ENCODE measurements at places on chromosomes 16 and 17. TPM values are rescaled to one million over a fixed set of nuclear protein-coding genes. Genes with fewer than 3 reads are reported as not detected.

Gene MAPT
- 72.3 TPM for total RNA-seq

- DNase-seq: no peak
- H3K4me1 ChIP-seq: no peaks in the 10 kb centered on the region
- H3K27ac ChIP-seq: peak overlapping the region; percentile 56
- no peaks in the 10 kb centered on the region for H3K36me3 ChIP-seq
These were observed 67.5 kb upstream of the IRX6 start for GRCh38 chr16:55256412-55257016.

Gene SBK1
- 3.9 TPM for total RNA-seq

GRCh38 chr16:8767176-8767575 lies 30.3 kb downstream of the TMEM186 start:
- H3K4me1 ChIP-seq: no peaks in the 10 kb centered on the region
- no peak for DNase-seq
- no peak overlapping the region for H3K27ac ChIP-seq
- H3K27me3 ChIP-seq: no peaks in the 10 kb centered on the region
- H3K4me3 ChIP-seq: no peak overlapping the region
- H3K36me3 ChIP-seq: no peaks in the 10 kb centered on the region

DNA sequence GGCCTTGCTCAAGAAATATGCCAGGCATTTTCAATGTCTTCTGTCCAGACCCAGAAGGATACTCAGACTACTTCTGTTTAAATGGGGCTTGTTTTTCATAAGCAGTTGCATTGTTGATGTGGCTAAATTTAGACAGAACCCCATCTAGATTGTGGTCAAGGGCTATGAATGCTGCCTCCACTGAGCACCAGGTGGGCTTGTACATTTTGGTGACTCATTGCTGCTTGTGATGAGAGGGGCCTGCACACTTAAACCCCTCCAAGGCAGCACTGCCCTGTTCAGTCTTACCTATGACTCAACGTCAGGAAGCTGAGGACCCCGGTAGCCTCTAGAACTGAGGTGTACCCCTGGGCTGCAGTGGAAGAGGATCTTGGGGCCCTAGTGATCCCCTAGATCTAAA lies 144.0 kb downstream of the PRKCA start:
- no peaks in the 10 kb centered on the region for H3K4me1 ChIP-seq
- H3K27me3 ChIP-seq: no peaks in the 10 kb centered on the region
- no peak overlapping the region for H3K27ac ChIP-seq
- DNase-seq: no peak
- no peaks in the 10 kb centered on the region for H3K36me3 ChIP-seq
- H3K4me3 ChIP-seq: no peak overlapping the region

- H3K36me3 ChIP-seq: no peaks in the 10 kb centered on the region
- peak within 1 kb of the TSS; percentile 77 for H3K4me3 ChIP-seq
- peak; percentile 35 for DNase-seq
- H3K4me1 ChIP-seq: peaks cover 25% of the 10 kb centered on the region
- H3K27ac ChIP-seq: peak within 1 kb of the TSS; percentile 83
- H3K27me3 ChIP-seq: peaks cover 6% of the 10 kb centered on the region
These were observed at the start of gene CYB561 for GRCh38 chr17:63445954-63446752. Gene CYB561, minus strand, starts transcription at chr17:63446306. Its CDS starts 8,759 bp downstream, at chr17:63437547.

GRCh38 chr17:16215002-16215272 lies 397 bp downstream of the NCOR1 start:
- H3K4me1 ChIP-seq: peaks cover 47% of the 10 kb centered on the region
- no peaks in the 10 kb centered on the region for H3K36me3 ChIP-seq
- no peaks in the 10 kb centered on the region for H3K27me3 ChIP-seq
- peak; percentile 38 for DNase-seq

Gene DLG4
- 3.5 TPM for total RNA-seq

- H3K4me3 ChIP-seq: no peak overlapping the region
- H3K4me1 ChIP-seq: peaks cover 9% of the 10 kb centered on the region
- peaks cover 47% of the 10 kb centered on the region for H3K27me3 ChIP-seq
- H3K36me3 ChIP-seq: no peaks in the 10 kb centered on the region
These were observed 48.5 kb upstream of the ZC3H18 start for GRCh38 chr16:88521674-88522073.

All from gastrocnemius medialis (tissue), 4 donors.